ENCODE measurements at places on chromosomes 11 and 22.

DNA sequence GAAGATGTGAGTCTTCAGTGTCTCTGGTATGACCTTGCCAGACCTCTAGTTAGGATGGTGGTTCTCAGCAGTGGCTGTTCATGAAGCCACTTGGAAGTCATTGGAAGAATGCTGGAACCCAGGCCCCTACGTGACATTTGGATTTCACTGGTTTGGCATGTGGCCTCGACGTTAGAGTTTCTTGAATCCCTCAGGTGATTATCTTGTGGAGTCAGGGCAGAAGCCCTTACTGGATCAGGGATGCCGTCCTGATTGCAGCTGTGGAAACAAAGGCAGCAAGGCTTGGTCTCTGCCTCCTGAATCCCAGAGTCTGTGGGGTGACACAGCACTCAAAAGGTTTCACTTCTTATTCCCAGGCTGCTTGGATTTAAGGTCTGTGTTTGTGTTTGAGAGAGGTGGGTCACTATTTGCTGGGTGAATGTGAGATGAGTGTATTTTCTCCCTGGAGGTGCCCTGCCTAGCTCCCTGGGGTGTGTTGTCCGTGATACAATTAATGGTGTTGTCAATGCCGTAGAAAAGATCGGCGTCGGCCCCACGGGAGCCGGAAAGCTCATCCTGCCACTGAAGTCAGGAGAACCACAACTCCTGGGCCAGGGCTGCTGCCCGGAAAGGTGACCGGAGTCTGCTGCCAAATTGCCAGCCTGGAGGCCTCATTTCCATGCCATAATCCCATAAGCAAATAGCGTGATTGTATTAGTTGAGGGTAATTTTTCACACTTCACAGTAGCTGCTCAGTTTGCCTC, 939.0 kb downstream of the BRD1 start:
- no peak for DNase-seq

- DNase-seq: no peak
Measured at GRCh38 chr11:65491614-65492386, 7.0 kb upstream of the MALAT1 start.

- DNase-seq: no peak
Measured at GRCh38 chr22:36073476-36073875, 44.9 kb upstream of the RBFOX2 start.

GRCh38 chr11:111598559-111598958, 3.7 kb upstream of the SIK2 start:
- DNase-seq: no peak

DNA sequence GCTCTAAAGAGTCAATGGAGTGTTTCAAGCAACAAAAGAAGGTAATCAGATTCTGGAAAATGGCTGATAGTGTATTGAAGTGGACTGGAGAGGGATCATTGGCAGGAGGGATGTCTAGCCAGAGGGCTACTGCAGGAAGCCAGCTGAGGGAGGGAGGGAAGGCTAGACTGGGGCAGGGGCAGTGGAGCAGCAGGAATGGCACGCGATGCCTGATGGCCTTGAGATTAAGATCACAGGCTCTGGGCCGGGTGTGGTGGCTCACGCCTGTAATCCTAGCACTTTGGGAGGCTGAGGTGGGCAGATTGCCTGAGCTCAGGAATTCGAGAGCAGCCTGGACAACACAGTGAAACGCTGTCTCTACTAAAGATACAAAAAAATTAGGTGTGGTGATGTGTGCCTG, 47.5 kb upstream of the PRDM11 start:
- no peak for DNase-seq

DNA sequence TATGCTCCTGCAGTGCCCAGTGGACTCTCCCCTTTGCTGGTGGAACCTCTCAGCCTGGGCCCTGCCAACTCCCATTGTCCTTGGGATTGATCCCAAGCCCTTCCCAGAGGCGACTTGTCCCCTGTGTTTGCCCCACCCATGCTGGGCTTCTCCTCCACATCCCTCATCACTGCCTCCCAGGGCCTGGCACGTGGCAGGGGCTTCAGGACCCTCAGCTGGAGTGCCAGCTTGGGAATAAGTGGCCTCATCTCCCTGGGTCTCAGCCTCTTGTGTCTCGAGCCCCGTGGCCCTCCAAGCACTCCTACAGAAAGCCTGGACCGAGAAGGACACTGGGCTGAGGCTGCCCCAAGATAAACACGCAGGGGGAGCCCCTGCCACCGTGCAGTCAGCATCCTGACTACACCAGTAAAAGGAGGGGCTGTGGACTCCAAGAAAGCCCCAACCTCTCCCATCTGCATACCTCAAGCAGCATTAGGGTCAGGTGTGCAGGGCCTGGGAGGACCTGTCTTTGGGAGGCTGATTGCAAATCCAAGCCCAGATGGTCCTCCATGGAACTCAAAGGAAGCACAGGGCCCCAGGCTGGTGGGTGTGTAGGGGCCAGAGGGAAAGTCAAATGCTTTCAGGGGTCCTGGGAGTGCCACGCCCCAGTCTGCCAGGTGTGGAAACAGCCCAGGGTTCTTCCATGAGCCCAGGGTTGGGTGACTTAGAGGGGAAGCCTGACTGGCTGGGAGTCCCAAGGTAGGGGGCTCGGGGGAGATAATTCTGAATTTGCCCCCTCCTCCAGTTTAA, 9.5 kb upstream of the GNAZ start:
- no peak for DNase-seq

DNA sequence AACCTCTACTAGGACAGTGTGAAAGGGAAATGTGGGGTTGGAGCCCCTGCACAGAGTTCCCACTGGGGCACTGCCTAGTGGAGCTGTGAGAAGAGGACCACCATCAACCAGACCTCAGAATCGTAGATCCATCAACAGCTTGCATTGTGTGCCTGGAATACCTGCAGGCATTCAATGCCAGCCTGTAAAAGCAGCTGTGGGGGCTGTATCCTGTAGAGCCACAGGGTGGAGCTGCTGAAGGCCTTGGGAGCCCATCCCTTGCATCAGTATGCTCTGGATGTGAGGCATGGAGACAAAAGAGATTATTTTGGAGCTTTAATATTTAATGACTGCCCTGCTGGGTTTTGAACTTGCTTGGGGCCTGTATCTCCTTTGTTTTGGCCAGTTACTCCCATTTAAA, 46.3 kb downstream of the PGR start:
- no peak for DNase-seq

DNA sequence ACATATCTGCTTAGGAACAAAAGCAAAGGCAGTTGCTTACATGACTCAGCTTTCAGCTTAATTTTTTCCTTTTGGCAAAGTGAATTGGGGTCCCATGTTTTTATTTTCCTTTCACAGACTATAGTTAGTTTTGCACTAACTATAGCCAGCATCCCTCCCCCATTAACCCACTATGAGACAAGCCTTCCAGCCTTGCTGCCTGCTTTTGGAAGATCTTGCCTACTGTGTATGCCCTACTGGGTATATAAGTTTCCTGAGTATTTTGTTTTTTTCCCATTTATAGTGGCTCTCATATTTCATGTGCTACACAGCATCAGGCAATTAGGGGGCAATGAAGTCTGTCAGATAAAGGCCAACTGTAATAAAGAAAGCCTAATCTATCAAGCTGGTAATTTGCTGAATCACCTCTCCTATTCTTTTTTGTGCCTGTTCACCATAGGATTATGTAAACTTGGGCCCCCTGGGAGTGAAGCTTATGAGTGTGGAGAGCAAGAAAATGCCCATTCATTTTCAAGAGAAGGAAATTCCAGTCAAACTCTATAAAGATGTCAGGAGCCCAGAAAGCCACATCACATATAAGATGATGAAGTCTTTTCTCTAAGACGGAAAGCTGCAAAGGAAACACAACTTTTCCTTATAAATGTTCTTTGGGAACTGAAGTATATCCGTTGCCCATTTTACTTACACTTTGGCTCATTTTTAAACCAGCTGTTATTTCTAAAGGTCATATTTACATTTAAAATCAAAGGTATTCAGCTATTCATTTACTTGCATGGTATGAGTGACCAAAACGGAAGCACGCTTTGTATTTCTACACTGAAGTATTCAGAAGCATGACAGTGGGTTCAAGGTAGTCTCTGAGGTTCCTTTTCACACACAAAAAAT, 64.0 kb downstream of the CCDC83 start:
- no peak for DNase-seq

- no peak for DNase-seq
Measured at GRCh38 chr11:3843326-3843725, 2.6 kb upstream of the RHOG start.

GRCh38 chr11:27358296-27358695, 4.7 kb downstream of the CCDC34 start:
- DNase-seq: no peak

DNA sequence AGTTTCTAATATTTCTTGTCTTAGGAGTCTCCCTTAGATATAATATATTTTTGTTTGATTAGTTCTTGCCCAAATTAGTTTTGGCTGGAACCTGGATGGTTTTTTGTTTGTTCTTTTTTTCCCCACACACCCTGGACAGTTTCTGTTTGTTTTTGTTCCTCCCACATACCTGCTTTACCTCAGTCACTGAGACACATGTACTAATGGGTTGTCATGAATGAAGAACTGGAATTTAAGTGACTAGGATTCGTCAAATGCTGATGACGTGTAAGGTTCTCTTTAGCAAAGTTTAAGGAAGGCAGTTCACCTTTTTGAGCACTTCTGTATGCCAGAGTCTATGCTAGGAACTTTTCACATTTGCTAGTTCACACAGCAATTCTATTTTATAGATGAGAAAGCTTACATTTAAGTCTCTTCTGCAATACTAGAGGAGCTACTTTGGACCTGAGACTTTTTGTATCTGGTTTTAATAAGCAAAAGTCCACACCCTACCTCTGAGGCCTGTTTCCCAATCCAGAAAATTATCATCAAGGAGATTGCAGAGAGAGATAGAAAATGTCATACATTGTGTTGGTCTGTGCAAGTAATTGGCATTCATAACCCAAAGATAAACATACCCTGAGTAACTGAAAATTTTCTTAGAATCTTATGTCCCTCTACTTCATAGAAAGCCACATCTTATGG, 86.7 kb upstream of the RAB1B start:
- no peak for DNase-seq

- peak; percentile 32 for DNase-seq
Measured at GRCh38 chr22:19974268-19974861, 32.7 kb upstream of the TXNRD2 start.

DNA sequence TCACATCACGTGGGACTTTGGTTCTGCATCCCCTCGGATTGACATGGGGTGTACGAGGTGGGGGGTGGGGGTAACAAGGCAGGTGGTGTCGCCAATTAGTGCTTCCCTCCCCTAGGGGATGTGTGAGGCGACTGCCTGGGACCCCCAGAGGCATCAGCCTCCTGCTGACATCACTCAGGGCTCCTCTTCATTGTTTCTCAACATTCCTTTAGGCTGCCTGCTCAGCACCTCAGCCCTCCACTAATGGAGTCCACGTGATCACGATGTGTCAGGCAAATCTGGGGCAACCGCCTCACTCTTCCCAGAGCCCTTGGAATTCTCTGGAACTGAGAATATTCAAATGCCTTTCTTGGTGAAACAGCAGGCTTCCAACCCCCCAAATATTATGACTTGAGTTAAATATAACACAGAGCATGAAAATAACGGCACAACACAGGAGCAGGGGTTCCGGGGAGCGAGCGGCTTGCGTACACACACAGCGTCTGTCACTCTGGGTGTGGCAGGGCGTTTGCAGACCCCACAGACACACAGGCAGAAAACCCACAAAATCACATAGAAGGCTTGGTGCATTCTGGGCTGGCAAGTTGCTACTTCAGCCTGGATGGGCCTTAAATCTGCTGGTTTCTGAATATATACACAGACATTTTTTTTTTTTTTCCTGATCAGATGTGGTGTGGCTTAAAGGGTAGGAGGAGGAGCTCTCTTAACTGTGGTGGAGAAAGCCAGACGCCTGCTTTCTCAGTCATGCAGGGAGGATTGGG, 170.1 kb upstream of the CADM1 start:
- DNase-seq: no peak

GRCh38 chr11:120056301-120057027, 81.4 kb downstream of the TRIM29 start:
- DNase-seq: no peak

- DNase-seq: no peak
Measured at GRCh38 chr11:104490182-104490581, 326.2 kb upstream of the PDGFD start.

GRCh38 chr11:111123463-111124398, 121.8 kb upstream of the POU2AF2 start:
- DNase-seq: no peak

DNA sequence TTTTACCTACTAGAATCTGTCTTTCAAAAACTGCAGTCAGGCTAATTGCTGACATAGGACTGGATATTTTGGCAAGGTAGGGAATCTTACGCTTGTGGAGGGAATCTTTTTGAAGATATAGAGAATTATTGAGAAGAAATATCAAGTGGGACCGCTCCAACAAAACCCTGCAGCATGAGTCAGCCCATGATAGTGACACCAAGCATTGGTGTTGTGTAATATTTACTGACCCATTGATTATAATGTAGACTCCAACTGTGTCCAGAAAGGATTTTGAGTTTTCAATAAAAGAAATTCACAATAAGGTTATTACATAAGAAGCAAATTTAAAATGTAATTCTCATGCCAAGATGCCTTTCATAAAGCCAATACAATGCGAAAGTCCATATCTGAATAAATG, 20.7 kb downstream of the MS4A4A start:
- DNase-seq: no peak

DNA sequence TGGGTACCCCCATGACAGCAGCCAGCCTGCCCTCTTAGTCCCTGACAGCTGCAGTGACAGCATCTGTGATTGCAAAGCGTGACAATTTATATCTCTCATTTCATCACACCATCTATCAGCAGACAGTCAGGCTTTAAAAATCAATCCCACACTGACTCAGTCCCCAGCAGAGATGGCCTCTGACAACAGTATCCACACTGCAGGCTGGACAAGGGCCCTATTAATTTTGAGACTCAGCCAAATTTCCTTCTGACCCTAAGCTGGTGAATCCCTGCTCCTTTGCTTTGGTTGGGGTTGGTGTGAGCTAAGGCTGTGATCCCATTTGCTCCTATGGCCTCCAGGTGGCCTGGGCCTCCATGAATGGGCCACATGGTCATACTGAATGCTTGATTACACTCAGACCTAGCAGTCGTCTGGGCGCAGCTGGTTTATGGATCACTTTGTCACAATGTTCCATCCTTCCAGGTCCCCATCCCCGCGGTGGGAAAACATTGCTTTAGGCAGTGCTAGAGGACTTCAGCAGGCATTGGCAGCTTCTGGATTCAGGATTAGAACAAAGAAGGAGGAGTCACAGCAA, 68.2 kb upstream of the B3GAT1 start:
- no peak for DNase-seq

GRCh38 chr11:120657306-120658070, 145.9 kb downstream of the GRIK4 start:
- no peak for DNase-seq

DNA sequence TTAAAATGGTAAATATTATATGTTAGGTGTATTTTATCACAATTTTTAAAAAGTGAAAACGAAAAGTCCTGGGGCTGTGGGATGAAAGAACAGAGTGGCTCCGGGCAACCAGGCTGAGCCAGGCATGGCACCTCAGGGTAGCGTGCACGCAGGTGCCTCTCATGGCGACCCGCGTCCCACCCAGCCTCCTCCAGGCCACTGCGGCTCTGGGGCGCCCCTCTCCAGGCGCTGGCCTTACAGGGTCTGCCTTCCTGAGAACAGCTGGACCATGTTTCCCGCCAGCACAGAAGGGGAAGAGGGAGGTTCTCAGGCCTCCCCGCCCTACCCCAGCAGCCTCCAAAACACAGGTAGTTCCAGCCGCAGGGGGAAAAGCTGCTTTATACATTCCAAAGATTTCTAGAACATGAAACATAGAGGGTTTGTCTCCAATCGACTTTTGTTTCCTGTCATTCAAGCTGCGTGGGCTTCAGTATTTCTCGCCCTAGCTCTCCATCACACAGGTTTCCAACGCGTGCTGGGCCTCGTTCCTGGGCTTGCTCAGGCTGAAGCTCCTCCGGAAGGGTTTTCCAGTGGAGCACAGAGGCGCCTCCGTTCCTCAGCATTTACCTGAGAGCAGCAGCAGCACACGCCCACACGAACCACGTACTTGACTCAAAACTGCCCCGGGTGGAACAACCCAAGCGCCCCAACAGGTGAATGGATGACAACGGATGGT, 10.5 kb downstream of the EHD1 start:
- DNase-seq: no peak

Data from CD4-positive, alpha-beta T cell treated with Interleukin-17A for 1 hour (primary cell).